Urinary bladder (tissue), 4 donors: ENCODE measurements at places on chromosomes 11 and 22.

GRCh38 chr11:28992996-28993395, 884.8 kb downstream of the METTL15 start:
- no peak for DNase-seq

- no peak for DNase-seq
Observed at GRCh38 chr11:65785319-65786007, 1.4 kb upstream of the OVOL1 start.

GRCh38 chr11:94068764-94069163, 47.6 kb downstream of the HEPHL1 start:
- DNase-seq = no peak

DNA sequence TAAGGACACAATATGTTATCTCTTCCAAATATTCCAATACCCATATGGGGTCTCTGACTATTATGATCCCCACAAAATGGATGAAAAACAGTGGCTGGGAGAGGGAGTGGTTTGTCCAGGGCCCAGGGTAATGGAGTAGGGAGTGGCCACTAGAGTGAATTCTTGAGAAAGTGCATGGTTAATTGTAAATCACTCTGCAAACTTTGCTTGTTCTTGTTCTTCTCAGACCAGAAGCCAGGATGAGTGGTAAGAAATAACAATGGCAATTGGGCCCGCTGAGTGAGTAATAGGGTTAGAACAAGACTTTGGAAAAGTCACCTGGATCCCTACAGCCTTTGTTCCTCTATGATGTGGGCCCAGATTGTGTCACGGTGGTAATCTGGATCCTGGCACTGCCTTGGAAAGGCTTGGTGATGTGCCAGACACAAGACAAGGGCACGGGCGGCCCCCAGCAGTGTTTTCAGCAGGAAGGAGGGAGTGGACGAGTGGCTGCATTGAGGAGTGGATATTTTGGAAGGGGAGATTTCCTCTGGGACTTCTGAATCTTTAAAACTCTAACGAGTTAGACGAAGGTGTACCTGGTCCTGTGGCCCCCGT, 18.2 kb upstream of the KIRREL3 start:
- no peak for DNase-seq

DNA sequence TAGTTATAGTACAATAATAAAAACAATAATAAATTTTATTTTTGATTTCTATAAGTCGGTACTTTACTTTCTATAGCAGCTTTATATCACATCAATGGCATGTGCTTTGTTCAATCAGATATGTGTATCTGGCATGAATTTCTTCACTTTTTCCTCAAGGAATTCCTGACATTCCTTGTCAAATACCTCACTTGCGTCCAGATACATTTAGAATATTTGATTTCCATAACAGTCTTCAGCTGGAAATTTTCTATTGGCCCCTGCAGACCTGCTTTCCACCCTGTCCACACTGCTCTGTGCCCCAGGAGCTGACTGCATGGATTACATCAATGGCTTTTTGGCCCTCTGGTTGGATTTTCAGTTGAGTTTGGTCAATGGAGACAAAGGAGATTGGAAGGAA, 93.2 kb downstream of the FAR1 start:
- no peak for DNase-seq
